ENCODE measurements at places on chromosomes 13 and 19. TPM values are rescaled to one million over a fixed set of nuclear protein-coding genes. Genes with fewer than 3 reads are reported as not detected.

HCN2 gene
- total RNA-seq, result 1.9 TPM

FGF21 gene
- not detected for total RNA-seq

ADGRE3 gene
- not detected for total RNA-seq

ENOX1 gene
- 7.7 TPM for total RNA-seq

ZNF548 gene
- 14.5 TPM for total RNA-seq

YJEFN3 gene
- 0.90 TPM for total RNA-seq

XPO4 gene
- total RNA-seq, result 26.0 TPM

ZDHHC20 gene
- 81.2 TPM for total RNA-seq

SMIM17 gene
- total RNA-seq, result 0.11 TPM

COL5A3 gene
- total RNA-seq, result 0.80 TPM

UPK1A gene
- not detected for total RNA-seq

LILRA1 gene
- not detected for total RNA-seq

PROSER3 gene
- total RNA-seq, result 7.2 TPM

RSPH6A gene
- 0.11 TPM for total RNA-seq

C2CD4C gene
- 0.32 TPM for total RNA-seq

IL4I1 gene
- 0.34 TPM for total RNA-seq

PROZ gene
- not detected for total RNA-seq

CKAP2 gene
- 113 TPM for total RNA-seq

CGB7 gene
- 1.5 TPM for total RNA-seq

GJA3 gene
- 0.40 TPM for total RNA-seq

PIBF1 gene
- 15.6 TPM for total RNA-seq

ZNF540 gene
- 0.19 TPM for total RNA-seq

PRTN3 gene
- not detected for total RNA-seq

LATS2 gene
- total RNA-seq, result 18.8 TPM

IGFL3 gene
- not detected for total RNA-seq

PALM gene
- 2.2 TPM for total RNA-seq

APOC4 gene
- not detected for total RNA-seq

SIGLEC8 gene
- not detected for total RNA-seq

VSTM2B gene
- not detected for total RNA-seq

Data from LHCN-M2 (cell line).